Stimulated activated CD8-positive, alpha-beta memory T cell treated with anti-CD3 and anti-CD28 coated beads, Interleukin-4, amount 100 ng/mL, for 48 hours (primary cell): ENCODE measurements at places on chromosomes 4 and X.

DNA sequence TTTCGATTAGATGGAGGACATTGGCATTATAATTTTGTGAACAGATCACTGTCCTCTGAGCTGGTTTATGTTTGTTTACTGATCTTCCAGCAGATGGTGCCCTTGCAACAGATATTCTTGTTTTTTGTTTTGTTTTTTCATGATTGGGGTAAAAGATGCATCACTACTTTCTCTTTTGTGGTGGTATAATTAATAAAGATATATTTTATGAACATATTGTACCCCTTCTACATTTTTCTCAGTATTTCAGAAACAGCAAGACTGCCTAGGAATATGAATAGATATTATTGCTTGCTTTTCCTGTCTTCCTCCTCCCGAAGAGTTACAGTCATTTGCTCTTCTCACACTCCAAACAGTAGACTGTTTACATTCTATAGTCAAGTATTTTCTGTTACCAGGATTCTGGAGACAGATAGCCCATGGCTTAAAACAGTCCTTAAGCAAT lies 905.2 kb downstream of the TRAM1L1 start:
- no peak for DNase-seq

- DNase-seq, result no peak
Measured at GRCh38 chrX:13966071-13966792, 63.5 kb downstream of the GEMIN8 start.

DNA sequence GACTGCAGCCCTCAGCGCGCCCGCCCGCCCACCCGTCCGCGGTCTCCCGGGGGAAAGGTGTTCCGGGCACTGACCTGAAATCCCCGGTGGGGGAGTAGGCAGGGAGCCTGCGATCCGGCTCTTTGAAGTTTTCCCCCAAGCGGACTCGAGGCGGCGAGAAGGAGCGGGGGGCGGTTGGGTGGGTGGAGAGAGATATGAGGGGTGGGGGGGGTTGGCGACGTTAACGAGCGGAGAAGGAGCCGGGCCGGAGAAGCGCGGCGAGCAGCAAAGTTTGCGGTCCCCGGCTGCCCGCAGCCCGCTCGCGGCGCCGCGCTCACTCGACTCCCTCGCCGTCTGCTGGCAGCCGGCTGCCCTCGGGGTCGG lies 636 bp downstream of the BCOR start:
- no peak for DNase-seq

- DNase-seq, result no peak
Measured at GRCh38 chr4:85725721-85726170, 250.8 kb downstream of the ARHGAP24 start.

DNA sequence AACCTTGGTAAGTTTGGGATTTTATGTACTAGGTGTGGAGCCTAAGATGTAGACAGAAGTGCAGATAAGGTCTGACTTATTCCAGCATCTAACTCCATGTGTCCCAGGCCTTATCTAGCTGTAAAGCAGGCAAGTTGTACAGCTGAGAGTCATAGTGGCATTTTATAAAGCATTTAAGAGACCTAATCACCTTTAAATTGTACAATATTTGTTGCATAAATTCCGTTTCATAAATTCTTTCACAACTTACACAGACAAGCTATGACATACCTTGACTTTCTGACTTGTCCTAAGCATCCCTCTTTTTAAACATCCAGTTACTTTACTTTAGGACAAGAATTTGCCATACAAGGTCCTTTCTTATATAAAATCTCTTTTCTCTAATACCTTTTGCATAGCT lies 11.0 kb downstream of the SYAP1 start:
- no peak for DNase-seq

- no peak for DNase-seq
Measured at GRCh38 chr4:19683426-19683825, 568.3 kb upstream of the SLIT2 start.

- no peak for DNase-seq
Measured at GRCh38 chrX:150841456-150842197, 56.8 kb downstream of the CD99L2 start.

- peak; percentile 29 for DNase-seq
Measured at GRCh38 chrX:20333672-20334071, 67.0 kb upstream of the RPS6KA3 start.

DNA sequence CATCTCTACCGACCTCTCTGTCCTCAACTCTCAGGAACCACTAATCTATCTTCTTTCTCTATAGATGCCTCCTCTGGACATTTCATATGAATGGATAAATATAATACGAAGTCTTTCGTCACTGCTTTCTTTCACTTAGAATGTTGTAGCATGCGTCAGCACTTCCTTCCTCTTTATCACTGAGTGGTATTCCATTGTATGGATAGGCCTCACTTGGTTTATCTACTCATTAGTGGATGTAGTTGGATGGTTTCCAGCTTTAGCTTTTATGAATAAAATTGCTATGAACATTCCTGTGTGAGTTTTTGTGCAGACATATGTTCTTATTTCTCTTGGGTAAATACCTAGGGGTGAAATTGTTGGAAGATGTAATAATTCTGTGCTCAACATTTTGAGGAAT lies 528.2 kb upstream of the FAT1 start:
- DNase-seq, result no peak

GRCh38 chr4:119932277-119932676 lies 134.4 kb downstream of the MAD2L1 start:
- no peak for DNase-seq

GRCh38 chr4:54067166-54067565 lies 2.8 kb upstream of the CHIC2 start:
- no peak for DNase-seq

DNA sequence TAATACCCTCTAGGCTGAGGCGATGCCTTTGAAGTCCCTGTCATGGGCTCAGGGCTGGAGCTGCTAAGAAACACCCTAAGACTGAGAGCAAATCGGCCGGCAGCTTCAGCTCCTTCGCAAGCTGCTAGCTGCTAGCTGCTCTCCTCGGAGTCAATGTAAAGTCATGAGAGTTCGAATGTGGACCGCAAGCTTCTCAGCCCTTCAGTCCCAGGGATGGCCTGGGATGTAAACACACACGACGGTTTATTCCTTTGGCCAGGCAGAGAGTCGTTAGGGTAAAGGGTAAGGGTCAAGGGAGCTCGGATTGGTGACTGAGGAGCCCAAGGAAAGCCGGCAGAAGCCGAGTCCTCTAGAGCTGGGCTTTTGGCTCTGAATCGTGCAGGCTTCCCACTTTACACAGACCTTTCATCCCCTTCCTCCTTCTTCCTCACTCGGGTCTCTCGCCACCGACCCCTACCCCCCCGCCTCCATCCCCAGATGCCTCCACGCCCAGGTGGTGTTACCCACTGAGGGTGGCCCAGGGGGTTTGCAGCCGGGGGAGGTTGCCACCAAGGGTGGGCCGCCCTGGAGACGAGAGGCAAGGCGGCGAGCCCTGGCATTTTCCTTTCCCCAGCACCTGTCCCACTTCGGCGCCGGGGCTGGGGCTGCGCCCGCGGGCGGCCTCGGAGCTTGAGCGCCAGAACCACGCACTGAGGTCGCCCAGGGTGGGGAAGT lies 3.1 kb upstream of the BCORL1 start:
- no peak for DNase-seq
